ENCODE measurements at places on chromosomes 2 and 18. TPM values are rescaled to one million over a fixed set of nuclear protein-coding genes. Genes with fewer than 3 reads are reported as not detected.

GRCh38 chr2:96534141-96534540 lies 2.4 kb upstream of the ARID5A start:
- H3K27me3 ChIP-seq: no peaks in the 10 kb centered on the region
- no peak for DNase-seq
- no peak overlapping the region for H3K4me3 ChIP-seq

DNA sequence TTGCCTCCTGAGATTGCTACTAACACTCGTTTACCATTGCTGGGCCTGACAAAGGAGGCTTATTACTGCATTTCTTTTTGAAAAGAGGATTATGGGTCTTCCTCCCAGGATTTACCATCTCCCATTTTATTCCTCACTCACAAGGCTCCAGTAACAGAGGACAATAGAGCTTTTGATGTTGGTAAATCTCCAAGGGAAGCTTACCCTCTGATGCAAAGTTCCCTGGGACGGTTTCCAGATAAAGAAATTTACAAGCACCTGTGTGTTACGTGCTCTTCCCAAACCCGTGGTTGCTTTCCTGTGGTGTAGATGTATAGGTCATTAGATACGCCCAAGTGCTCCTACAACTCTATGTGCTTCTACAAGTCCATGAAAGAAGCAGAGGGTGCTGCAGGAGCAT lies 17.1 kb downstream of the VSNL1 start:
- peaks cover 2% of the 10 kb centered on the region for H3K27me3 ChIP-seq
- no peaks in the 10 kb centered on the region for H3K36me3 ChIP-seq
- H3K4me3 ChIP-seq: no peak overlapping the region
- no peak overlapping the region for H3K27ac ChIP-seq
- no peak for DNase-seq

- no peaks in the 10 kb centered on the region for H3K36me3 ChIP-seq
- DNase-seq: no peak
- no peaks in the 10 kb centered on the region for H3K4me1 ChIP-seq
- H3K4me3 ChIP-seq: no peak overlapping the region
- no peak overlapping the region for H3K27ac ChIP-seq
Observed at GRCh38 chr18:33212363-33212762, 228.2 kb downstream of the CCDC178 start.

Gene PLEKHH2
- 2.2 TPM for total RNA-seq

Gene SERPINB4
- total RNA-seq: not detected

Measured in activated CD4-positive, alpha-beta T cell treated with anti-CD3 and anti-CD28 coated beads for 36 hours (primary cell).